ENCODE measurements at places on chromosomes 12 and 14.

- DNase-seq: no peak
These were observed 43.2 kb downstream of the BICDL1 start for GRCh38 chr12:120032242-120032641.

DNA sequence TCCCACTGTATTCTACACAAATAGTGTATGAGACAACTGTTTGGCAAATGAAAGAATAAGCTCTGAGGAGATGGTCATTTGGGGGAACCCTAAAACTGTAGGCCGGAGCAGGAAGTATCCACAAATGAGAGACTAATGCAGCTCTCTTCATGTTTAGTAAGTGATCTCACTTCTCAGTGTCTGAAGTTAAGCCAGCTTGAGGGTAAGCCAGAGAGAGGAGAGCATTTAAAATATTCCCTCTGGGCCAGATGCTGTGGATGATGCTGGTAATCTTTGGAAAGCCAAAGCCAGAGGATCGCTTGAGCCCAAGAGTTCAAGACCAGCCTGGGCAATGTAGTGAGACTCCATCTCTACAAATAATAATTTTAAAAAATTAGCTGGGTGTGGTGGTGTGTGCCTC lies 130.6 kb upstream of the SINHCAF start:
- no peak for DNase-seq

DNA sequence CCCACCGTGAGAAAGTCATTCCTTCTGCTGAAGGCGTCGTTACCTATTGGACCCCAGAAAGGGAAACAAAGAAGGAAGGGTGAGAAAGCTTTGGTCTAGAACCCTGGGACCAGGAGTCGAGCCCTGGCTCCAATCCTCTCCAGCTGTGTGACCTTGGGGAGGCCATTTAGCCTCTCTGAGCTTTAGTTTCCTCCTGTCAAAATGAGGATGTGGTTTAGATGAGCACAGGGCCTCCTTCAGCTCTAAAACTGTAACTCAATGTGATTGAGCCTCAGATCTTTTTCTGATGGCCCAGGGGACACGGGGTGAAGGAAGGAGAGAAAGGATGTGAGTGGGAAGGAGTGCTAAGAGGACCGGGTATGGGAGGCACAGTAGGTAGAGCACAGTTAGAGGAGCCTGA lies 7.7 kb downstream of the JDP2 start:
- DNase-seq: no peak

DNA sequence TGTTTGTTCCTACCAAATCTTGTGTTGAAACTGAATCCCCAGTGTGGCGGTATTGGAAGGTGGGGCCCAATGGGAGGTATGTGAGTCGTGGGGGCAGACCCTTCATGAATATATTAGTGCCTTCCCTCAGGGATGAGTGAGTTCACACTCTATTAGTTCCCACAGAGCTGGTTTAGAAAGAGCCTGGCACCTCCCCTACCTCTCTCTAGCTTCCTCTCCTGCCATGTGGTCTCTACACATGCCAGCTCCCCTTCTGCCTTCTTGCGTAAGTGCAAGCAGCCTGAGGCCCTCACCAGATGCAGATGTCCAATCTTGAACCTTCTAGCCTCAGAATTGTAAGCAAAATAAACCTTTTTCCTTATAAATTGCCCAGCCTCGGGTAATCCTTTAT lies 105.8 kb downstream of the SPTSSA start:
- DNase-seq: peak; percentile 49

DNA sequence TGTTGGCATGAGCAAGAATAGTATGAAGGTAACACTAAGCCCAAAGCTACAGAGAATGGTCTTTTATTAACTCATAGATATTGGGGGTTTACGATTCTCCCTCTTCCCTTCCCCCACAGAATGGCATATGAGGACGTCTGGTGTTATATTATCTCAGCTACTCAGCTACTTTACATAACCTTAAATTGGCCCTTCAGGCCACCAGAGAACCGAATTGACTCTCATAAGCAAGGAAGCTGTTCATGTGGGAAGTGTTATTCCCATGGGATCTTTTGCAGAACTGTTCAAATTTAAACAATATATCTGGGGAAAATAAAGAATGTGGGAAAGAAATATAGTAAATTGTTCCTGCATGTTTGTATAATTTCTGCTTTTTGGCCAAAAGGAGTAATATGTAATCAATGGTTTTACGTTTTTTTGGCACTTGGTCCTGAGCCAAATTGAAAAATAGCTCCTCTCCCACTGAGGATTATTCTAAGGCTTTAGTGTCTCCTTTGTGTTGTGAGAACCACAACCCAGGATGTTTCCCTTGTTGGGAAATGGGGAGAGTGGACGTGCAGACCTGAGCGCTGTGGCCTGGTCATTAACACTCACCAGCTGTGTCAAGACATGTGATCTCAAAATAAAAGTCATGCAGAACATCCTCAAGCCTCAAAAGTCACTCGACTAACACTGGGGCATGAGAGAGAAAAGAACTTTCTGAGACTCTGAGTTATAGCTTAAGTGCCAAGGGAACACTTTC lies 31.8 kb upstream of the CMAS start:
- DNase-seq: no peak

DNA sequence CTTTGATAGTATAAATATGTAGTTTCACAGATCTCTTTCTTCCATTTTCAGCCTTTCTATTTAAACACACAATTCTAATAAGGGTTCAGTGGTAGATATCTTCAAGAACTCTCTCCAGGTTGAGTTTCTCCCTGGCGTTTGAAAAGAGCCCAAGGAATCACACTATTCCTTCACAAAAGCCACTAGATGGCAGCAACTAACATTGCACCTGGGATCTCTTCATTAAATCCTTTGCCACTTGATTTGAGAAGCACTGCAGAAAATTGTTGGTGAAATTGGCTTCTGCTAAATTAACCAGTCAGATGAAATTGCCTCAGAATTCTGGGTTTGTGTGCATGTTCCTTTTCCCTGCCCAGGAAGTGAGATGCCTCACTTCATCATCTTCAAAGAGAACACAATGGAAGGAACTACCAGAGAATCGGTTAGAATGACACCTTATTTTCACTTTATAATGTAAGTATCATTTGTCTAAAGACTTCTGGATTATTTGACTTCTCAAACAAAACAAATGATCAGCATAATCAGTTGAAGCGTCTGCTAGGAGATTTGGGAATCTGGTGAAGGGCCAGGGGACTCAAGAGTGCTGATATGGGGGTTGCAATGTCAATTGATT lies 6.8 kb downstream of the CCDC198 start:
- DNase-seq: peak; percentile 51

GRCh38 chr12:125134576-125134975 lies 69.3 kb downstream of the AACS start:
- DNase-seq: no peak

- no peak for DNase-seq
These were observed 74.2 kb downstream of the TESC start for GRCh38 chr12:117024961-117025480.

DNA sequence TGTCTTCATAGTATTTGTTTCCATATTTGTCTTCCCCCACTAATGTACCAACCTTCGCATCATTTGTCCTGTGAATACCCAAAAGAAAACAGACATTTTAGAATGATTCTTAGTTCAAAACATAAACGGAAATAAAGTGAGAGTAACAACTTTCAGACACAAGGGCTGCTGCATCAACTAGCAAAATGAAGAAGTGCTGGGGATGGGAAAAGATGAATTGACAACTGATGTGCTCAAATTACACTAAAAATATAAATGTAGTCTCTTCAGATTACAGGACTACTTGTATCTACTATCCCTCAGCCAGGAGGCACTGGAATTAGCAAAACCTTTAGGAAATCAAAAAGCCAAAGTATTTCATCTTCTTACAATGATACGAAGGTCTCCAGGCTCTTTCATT lies 743 bp downstream of the NDUFA12 start:
- DNase-seq: peak; percentile 14

DNA sequence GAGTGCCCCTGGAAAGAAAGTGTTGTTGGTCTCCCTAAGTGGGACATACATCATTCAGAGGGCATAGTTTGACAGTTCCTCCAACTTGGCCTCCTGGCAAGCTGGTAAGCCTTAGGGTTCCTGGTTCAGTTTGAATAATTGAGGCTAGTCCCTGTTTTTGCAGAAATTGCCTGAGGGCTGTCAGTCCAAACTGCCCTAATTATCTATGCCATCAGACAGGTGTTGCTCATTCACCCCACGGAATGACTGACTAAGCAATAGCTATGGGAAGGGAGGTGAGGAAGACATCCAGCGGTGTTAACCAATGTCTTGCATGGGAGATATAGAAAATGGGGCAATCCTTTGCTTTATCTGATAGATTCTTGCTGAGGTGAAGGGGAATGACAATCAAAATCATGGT lies 37.6 kb downstream of the SPTSSA start:
- no peak for DNase-seq

DNA sequence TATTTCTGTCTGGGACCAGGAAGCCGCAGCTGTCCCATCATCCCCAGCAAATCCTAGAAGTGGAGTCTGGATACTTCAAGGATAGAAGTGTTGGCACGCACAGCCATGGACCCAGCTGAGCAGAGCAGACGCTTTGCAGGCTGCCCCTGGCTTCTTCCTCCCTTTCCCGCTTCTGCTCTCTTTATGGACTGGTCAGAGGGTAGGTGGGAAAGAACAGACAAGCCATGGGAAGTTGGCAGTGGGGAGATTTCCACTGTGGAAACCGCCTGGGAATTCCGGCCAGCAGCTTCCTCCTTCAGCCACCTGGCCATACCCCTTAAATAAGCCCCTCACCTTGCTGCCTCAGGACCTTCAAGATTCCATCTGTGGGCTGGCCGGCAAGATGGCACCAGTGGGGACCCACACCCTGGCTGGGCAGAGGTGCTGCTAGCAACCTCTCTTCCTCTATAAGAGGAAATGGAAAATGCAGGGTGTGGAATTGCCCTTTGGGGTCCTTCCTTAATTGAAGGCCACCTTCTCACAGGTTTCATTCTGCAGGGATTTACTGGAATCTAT lies 20.6 kb downstream of the OTUB2 start:
- DNase-seq: no peak

- DNase-seq: peak; percentile 82
These were observed 20.3 kb upstream of the AMN1 start for GRCh38 chr12:31749024-31749704.

DNA sequence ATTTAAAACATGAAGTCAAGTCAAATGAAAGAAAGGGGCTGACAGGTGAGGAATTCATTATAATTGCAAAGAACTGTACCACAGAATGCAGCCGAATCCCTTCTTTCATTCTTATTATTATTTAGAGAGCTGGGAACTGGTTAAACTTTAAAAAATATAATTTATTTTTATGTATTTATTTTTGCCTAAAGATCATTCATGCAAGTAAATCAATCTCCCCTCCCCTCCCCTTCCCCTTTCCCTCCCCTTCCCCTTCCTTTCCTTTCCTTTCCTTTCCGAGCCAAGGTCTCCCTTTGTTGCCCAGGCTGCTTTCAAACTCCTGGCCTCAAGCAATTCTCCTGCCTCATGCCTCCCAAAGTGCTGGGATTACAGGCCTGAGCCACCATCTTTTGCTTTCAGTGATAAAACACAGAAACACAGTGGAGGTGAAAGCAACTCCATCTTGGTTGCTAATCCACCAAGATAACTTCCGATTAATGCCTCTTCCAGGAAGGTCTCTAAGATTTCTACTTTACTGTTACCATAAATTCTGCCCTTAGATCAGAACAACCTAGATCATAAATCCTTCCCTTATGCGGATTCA lies 6.0 kb upstream of the UBC start:
- DNase-seq: no peak

DNA sequence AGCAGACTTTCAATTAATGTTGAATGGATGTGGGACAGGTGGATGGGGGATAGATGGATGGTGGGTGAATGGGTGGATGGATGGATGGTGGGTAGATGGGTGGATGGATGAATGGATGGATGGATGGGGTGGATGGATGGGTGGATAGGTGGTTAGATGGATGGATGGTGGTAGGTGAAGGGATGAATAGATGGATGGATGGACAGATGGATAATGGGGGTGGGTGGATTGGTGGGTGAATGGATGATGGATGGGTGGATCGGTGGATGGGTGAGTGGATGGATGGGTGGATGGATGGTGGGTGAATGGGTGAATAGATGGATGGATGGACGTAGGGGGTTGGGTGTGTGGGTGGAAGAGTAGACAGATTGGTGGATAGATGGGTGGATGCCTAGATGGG lies 14.0 kb upstream of the INF2 start:
- DNase-seq: no peak

- no peak for DNase-seq
These were observed 17.2 kb upstream of the PRMT8 start for GRCh38 chr12:3473844-3474243.

DNA sequence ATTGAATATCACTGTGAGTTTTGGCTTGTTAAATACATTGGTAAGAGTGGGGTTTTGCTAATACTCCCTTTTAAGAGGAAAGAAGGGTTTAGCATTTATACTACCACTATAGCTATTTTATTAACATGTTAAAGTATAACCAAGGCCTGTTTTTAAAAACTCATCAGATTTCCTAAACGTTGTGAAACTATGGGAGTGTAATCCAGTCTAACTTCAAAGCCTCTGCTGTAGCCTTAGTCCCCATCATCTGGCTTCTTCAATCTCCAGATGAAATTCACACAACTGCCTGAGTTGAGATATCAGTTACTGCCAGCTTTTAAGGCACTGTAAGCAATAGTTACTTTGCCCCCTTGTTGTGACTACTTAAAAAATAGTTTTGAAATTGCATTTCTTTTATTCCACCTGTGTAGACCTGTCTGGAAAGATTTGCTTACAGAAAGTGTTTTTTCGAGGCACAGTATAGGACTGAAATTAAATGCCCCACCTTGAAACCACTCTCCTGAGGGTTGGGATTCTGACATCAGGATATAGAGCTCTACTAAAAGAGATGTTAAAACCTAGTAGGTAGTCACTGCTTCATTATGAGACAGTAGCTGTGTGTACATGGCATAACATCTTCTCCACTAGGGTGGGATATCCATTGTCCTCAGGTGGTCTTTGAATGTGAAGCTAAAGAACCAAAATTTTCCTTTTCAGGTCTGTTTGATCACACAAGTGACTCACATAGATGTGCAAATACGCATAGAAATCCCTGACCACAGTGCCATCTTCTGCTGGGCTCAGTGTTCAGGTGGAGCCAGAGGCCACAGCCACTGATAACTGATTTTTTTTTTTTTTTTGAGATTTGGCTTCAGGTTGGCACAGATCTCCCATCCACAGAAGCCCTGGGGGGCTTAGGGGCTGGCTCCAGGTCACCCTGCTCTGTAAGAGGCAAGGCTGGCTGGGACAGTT lies 125.5 kb downstream of the DAAM1 start:
- no peak for DNase-seq

GRCh38 chr12:101485021-101485420 lies 9.9 kb downstream of the SPIC start:
- no peak for DNase-seq

Data from hematopoietic multipotent progenitor cell treated with erythropoietin and hydrocortisone succinate and interleukin-3 and kit ligand, for 6 days (in vitro differentiated cells).